ENCODE measurements at places on chromosomes 5 and 9.

DNA sequence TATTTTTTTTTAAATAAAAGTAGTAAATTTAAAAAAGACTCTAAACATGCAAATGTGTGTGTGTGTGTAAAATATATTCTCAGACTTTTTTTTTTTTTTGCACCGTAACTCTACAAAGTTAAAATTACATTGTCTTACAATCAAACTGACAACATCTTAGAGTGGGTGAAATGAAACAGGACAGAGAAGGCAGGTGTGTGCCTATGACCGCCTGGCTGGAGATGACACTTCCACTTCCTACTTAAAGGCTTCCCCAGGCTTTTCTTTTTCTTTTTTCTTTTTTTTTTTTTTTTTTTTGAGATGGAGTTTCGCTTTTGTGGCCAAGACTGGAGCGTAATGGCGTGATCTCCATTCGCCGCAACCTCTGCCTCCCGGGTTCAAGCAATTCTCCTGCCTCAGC is 2.7 kb upstream of the AK1 start:
- H3K4me3 ChIP-seq = no peak overlapping the region
- no peak overlapping the region for H3K27ac ChIP-seq
- H3K4me1 ChIP-seq = peaks cover 16% of the 10 kb centered on the region
- no peaks in the 10 kb centered on the region for H3K36me3 ChIP-seq

- H3K36me3 ChIP-seq = no peaks in the 10 kb centered on the region
- no peaks in the 10 kb centered on the region for H3K27me3 ChIP-seq
- no peak overlapping the region for H3K27ac ChIP-seq
- no peaks in the 10 kb centered on the region for H3K4me1 ChIP-seq
- no peak for DNase-seq
Measured at GRCh38 chr5:34719029-34719428, 62.9 kb downstream of the RAI14 start.

GRCh38 chr5:116616876-116617275 is 42.3 kb upstream of the SEMA6A start:
- no peak overlapping the region for H3K4me3 ChIP-seq
- H3K36me3 ChIP-seq = no peaks in the 10 kb centered on the region
- H3K4me1 ChIP-seq = no peaks in the 10 kb centered on the region
- no peak for DNase-seq
- no peaks in the 10 kb centered on the region for H3K27me3 ChIP-seq
- no peak overlapping the region for H3K27ac ChIP-seq

DNA sequence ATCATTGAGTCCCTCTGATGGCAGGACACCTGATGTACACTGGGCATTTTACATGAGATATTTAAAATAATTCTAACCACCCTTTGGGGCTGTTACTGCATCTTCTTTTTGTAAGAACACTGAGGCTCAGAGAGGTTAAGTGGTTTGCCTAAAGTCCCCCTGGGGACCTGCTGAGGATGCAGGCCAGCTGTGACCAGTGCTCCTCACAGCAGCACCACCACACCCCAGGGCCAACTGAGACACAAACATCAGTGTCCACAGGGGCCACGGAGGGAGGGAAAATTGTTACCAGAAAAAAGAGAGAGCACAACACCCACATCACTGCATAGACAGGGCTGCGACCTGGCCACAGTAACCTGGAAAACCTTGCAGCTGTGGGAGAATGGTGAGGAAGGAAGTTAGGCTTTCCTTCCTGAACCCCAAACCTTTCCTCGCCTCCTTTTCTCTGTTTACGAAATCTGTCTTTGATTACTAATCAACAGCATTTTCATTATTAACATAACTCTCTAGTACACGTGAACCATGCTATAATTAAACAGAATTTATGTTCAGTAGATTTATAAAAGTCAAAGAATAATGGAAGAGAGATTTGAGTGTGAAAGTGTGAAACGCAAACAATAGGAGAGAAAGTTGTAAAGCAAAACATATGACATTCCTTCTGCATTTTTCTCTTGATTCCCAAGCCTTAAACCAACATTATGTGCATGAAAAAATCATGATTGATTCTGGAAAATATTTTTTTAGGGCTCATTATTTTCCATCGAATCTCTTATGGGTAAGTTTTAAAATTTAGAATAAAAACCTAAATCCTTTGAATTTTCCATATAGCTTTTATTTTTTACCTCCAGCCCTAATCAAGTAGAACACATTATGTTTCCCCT is 228.1 kb upstream of the DAPK1 start:
- no peak overlapping the region for H3K4me3 ChIP-seq
- no peaks in the 10 kb centered on the region for H3K36me3 ChIP-seq
- H3K27ac ChIP-seq = no peak overlapping the region
- DNase-seq = no peak
- H3K4me1 ChIP-seq = no peaks in the 10 kb centered on the region

DNA sequence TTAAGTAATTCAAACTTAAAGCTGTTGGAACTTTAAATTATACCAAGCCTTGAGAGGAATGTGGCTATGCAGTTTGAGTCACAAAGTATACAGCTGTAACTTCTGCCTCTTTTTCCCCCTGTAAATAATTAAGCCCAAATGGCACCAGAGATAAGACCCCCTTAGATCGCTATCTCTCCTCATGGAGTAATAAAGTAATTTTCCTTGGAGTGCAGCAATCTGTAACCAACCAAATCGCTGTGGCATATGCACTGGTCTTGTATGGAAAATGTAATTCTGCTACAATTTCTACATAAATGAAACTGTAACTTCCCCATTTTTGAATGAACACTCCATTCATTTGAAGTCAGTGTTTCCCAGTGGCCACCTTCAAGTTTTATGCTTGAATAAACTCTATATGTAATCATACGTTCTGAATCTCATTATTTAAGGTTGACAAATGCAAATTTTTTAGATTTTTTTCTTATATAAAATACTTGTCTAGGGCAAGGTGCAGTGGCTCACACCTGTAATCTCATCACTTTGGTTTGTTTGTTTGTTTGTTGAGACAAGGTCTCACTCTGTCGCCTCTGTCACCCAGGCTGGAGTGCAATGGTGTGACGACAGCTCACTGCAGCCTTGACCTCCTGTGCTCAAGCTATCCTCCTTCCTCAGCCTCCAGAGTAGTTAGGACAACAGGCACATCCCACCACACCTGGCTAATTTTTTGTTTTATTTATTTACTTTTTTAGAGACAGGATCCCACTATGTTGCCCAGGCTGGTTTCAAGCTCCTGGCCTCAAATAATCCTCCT is 12.3 kb downstream of the SUSD1 start:
- H3K4me1 ChIP-seq = peaks cover 2% of the 10 kb centered on the region
- no peaks in the 10 kb centered on the region for H3K36me3 ChIP-seq
- no peaks in the 10 kb centered on the region for H3K27me3 ChIP-seq
- DNase-seq = no peak

DNA sequence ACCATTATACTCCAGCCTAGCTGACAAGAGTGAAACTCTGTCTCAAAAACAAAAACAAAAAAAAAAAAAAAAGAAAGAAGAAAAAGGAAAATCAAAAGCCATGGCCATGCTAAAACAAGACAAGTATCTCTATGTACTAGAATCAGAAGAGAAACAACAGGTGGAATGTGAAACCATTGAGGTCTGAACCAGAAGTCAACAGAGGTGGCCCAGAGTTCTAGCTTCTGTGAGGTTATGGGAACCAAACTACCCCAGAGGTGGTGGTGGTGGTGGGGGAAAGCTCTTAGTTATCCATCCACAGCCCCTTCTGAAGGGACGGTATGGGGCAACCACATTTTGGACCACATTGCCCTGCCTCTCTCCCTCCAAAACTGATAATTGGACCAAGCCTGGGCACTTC is 59.5 kb upstream of the ZNF366 start:
- DNase-seq = no peak
- H3K4me1 ChIP-seq = no peaks in the 10 kb centered on the region
- H3K36me3 ChIP-seq = no peaks in the 10 kb centered on the region

GRCh38 chr9:137281345-137282116 is 4.0 kb downstream of the TOR4A start:
- H3K27ac ChIP-seq = no peak overlapping the region
- H3K4me3 ChIP-seq = no peak overlapping the region
- no peaks in the 10 kb centered on the region for H3K27me3 ChIP-seq
- peak; percentile 25 for DNase-seq
